ENCODE measurements at places on chromosomes 16 and 17.
A peak's percentile ranks its signal among the peaks of the same experiment; 100 is the strongest.

GRCh38 chr17:81966343-81967243 is 5.6 kb upstream of the NOTUM start:
- peak; percentile 21 for DNase-seq

DNA sequence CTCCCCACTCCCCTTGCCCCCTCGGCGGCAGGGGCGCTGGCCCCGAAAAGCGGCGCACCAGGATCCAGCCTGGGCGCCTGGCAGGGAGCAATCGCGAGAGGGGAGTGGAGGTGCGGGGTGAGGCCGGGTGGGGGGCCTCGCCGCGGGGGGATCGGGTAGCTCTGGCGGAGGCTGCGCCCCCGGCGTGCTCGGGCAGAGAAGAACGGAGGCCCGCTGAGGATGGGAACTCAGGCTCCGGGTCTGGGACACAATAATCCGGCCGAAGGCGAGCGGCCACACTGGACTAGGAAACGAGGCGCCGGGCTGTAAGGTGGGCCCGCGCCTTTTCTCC is 721 bp upstream of the PCGF2 start:
- DNase-seq = no peak

DNA sequence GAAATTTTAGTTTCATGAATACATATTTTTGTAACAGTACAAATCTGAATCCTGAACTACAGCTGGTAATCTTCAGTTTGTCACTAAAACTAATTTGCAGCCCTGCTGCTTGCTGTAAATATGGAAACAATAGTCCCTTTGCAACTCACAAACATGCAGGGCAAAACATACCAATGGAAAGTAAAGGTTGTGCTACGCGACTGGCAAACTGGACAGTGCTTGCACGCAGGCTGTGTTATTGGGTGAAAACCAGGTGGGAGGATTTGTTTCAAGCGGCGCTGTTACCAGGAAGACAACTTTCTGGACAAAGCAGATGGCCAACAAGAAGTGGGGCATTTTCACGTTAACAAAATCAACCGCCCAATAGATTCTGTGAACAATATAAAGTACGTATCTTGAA is 93.5 kb downstream of the CDYL2 start:
- DNase-seq = no peak

GRCh38 chr16:9015489-9015888 is 51.8 kb upstream of the USP7 start:
- no peak for DNase-seq

DNA sequence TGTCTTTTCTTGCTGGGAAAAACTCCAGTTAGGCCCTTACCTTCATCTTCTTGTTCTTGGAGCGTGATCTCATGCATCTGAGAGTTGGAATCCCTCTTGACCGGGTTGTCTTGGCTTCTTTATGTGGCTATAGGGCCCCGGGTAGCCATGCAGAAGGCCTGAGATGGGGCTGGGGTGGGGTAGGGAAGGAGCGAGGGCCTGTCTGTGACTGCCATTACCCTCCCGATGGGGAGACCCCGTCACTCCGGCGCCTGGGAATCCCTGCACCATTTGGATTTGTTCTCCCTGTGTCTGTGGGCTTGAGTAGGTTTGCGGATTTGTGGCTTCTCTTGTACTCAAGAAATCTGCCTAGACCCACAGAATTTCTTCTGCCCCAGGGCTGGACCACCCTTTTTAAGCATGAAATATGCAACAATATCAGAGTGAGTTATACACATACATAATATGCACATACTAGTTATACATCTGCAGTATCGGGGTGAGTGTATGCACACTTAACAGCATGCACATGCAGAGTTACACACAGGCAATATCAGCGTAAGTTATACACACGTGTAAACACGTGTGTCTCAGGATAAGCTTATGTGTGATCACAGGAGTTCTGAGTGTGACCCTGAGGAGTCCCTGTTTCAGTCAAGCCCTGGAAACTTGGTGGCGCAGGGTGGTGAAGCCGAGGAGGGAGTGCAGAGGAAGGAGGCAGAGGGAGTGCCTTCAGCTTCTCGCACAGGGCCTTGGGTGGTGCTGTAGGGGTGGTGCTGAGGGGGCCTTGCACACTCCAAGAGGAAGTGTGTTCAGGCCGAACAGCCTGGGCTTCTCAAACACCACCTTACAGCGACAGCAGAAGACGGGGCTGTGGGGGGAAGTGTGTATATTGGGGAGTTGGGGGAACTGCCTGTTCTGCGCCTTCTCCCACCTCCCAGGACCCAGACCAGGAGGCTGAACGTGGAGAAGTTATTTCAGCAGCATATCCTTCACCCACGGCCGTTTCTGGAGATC is 18.5 kb downstream of the CCDC42 start:
- no peak for DNase-seq

GRCh38 chr17:17182598-17183136 is 23.5 kb downstream of the PLD6 start:
- no peak for DNase-seq

- DNase-seq = no peak
Observed at GRCh38 chr16:64754279-64754678, 367.6 kb downstream of the CDH11 start.

GRCh38 chr17:68599552-68600066 is 1.6 kb downstream of the FAM20A start:
- DNase-seq = no peak

DNA sequence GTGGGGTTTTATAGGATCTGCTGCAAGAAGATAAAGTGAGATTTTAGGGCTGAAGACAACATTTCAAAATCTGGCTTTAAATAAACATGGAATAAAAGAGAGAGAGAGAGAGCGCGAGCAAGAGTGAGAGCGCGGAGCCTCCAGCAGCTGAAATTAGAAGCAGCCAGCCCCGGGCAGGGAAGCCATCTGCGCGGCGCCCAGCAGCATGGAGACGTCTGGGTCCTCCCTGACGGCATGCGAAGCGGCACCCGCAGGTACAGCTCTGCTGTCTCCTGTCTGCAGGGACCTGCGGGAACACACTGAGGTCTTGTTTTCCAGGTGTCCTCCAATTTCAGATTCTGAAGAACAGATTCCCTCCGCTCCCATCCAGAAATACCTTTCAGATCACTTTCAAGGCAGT is 7.9 kb upstream of the BAIAP2 start:
- no peak for DNase-seq

DNA sequence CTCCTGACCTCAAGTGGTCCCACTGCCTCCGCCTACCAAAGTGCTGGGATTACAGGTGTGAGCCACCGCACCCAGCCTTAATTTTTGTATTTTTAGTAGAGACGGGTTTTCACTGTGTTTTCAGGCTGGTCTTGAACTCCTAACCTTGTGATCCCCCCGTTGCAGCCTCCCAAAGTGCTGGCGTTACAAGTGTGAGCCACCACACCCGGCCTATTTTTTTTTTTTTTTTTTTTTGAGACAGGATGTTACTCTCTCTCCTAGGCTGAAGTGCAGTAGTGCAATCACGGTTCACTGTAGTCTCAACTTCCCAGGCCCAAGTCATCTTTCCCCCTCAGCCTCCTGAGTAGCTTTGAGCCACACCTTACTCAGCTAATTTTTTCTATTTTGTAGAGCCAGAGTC is 3.1 kb upstream of the SNX11 start:
- no peak for DNase-seq

GRCh38 chr17:18323507-18324139 is 8.5 kb downstream of the SMCR8 start:
- no peak for DNase-seq

DNA sequence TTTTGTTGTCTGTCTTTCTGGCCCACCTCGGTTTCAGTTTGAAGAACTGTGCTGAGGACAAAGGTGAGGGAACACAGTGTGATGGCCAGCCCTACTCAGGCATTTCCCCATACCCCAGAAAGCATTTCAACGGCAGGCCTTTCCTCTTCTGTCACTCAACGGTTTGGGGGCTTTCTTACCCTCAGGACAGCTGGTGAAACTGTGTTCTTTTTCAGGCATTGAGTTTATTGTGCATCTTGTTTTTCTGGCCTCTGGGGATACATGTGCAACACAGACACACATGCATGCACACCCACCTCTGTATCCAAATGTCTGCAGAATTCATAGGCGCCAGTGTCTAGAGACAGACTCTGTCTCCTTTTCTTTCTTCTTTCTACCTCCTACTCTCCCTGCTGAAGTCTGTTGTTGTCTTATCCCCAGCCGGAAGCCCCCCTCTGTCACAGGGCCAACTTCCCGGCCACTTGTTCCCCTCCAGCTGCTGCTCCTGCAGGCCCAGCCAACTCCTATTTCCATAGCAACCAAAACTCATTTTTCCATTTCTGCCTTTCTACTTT is 17.0 kb downstream of the CHD9 start:
- DNase-seq = peak; percentile 35

GRCh38 chr16:270381-271255 is 5.1 kb downstream of the RGS11 start:
- DNase-seq = no peak

GRCh38 chr16:3494386-3494973 is 809 bp downstream of the C16orf90 start:
- no peak for DNase-seq

GRCh38 chr16:85603203-85603755 is 9.8 kb upstream of the GSE1 start:
- peak; percentile 64 for DNase-seq

DNA sequence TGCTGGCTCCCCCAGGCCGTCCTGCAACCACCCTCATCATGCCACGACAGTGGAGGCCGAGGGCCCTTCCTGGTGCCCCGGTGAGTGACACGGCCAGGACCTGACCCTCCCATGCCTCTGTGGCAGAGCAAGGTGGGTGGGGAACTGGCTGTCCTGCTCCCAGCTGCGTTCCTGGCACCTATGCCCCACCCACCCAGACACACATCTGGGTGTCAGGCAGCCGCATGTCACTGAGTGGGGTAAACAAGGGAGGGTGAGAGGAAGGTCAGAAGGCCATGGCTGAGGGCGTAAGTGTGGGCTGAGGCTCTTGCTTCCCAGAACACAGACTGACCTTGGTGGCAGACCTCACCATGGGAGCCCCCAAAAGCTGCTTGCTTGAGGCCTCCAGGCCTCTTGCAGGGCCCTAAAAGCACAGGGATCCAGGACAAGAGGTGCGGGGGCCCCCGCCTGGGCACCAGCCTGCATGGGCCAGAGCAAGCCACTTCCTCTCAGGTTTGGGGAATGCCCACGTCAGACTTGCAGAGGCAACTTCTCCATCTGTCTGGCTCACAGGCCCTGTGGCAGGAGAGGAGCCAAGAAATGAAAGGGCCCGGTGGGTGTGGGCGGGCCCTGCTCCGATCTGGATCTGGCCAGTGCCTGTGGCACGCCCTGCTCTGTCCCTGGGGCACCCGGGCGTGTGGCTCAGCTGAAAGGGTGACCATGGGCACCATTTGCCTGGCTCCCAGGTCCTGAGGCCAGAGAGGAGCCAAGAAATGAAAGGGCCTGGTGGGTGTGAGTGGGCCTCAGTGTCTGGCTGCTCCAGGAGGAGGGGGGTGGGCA is 3.9 kb upstream of the CCDC57 start:
- DNase-seq = peak; percentile 96

All from inflammatory macrophage treated with lipopolysaccharide for 1 hour (primary cell).